Fibroblast of skin of right quadriceps (primary cell): ENCODE measurements at places on chromosomes 3 and 15.

GRCh38 chr15:77002954-77003912, 8.3 kb downstream of the PSTPIP1 start:
- no peak for DNase-seq

GRCh38 chr3:46946856-46947545, 29.5 kb downstream of the CCDC12 start:
- DNase-seq = no peak

DNA sequence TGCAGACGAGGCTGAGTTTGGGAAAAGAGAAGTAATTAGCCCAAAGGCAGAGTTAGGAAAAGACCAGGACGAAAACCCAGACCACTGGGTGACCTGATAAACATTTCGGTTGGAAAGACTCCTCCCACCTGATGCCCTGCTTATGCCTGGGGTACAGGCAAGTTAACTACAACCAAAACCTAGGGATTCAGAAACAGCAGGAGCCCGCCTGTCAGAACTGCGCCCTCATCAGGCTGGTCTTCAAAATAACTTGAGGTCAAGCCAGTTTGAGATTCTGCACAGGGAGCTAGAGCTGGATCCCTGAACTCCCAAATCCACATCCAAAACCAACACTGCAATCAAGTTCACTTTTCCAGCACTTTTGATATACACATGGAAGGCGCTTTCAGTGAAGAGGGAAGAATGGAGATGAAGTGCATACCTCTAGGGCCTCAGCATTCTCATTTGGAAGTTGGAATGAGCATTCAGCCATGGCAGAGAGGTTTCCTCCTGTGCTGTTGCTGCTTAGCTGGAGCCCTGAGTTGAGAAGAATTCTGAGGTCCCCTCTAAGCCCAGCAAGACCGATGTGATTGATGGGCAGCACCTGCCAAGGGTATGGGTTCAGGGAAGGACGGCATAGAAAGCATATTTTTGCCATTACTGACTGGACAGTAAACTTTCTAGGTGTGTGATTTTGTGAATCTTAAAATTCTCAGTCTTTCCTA, 11.6 kb downstream of the TSEN2 start:
- no peak for DNase-seq

DNA sequence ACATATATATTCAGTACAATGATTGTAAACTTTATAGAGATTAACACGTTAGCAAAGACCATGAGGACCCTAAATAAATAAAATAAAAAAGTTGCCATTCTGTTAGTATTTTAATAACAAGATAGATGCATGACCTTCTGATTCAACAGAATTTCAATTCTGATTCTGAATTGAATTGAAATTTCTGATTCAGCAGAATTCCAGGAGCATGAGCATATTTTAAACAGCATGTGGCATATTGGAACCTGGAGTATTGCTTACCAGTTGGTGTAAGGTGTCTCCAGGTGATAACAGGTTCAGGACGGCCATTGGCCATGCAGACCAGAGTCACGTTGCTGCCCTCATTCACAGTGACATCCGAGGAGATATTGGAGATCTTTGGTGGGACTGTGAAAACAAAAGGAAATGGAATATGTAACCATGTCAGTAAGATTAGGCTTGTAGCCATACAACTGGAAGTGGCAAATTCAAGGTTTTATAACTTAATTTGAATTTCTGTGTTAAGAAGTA, 396.0 kb downstream of the GAP43 start:
- DNase-seq = no peak

- peak; percentile 74 for DNase-seq
Measured at GRCh38 chr3:179323197-179324110, 623 bp downstream of the ZNF639 start.

DNA sequence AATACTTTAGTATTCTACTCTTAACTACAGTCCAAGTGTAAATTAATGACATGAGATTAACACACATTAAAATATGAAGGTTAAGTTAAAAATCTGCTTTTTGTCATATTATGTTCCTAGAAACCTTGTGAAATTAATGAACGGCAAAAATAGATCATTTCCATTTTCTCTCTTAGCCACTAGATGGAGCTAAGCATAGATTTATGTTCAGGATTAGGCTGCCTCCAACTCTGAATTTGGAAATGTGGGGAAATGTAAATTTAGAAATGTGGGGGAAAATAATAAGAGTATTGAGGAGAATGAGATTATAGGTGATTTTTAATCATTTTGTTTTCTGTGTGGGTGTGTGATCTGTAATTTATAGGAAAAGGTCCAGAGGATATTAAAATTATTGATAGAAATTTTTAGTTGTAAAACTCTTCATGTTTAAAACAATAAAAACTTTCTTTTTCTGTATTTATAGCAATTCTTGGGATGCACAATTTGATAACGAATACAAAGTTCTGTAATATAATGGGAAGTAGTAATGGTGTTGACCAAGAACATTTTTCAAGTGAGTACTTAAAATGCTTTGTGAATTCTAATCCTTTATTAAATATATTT, 59.2 kb downstream of the TMOD3 start:
- DNase-seq = no peak

DNA sequence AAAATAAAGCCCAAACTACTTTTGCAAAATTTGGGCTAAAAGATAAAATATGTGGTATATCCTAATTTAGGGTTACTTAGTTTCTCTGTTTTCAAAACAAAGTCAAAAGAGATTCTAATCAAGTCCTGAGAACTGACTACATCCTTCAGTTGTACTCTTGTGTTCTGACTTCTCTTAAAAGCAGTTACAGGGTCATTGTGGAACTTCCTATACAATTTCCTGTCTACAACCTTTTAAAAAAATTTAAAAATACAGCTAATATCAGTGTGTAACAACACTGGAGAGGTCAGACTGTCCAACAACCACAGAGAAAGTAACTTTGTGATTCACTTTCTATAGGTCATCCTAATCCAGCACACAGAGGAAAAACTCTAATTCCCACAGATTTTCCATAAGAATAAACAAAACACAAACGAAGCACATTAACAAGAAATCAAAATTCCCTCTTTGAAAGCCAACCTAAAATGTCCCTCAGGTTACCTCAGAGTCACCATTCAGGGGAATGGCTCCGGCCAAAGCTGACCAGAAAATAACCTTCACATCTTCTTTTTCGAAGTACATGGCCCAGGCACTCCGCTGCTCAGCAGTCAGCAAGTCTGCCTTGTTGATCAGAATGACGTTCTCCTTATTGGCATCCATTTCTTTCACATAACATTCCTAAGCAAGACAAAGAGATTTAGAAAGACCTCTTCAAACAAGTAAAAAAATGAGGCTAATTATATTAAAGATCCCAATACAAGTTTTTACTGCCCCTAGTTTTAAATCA, 13.3 kb downstream of the LSG1 start:
- no peak for DNase-seq

GRCh38 chr3:174132006-174132405, 727.1 kb upstream of the NAALADL2 start:
- no peak for DNase-seq

GRCh38 chr3:188326111-188326510, 172.2 kb downstream of the LPP start:
- DNase-seq = peak; percentile 44

DNA sequence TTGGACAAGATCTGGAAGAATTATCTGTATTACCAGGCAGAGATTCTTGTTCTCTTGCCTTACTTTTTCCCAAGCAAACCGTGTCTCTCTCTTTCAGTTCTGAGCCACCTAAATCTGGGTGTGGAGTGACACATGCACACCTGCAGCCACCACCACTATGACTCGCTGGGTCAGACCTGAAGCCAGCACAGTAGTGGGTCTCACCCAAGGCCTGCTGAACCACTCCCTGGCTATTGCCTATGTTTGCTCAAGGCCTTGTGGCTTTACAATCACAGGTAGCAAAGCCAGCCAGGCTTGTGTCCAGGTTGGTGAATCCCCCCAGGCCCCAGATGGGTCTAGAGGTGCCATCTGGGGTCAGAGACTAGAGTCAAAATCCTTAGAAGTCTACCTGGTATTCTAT, 28.7 kb upstream of the COPB2 start:
- no peak for DNase-seq

DNA sequence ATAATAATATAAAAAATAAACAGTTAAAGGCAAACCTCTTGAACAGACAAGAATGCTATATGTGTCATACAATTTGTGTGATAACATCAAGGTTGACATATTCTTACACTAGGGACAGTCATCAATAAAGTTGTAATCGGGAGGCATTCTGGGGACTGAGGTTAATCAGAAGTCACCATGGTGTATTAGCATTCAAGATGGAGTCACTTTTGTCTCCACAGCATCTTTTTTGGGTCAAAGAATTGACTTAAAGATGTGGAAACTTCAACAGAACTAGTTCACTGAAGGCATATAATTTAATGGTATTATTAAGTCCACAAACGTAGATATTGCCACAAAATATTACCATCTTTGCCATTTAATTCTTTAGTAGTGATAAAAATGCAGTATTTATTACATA, 625.6 kb upstream of the NAALADL2 start:
- DNase-seq = no peak

- DNase-seq = no peak
Measured at GRCh38 chr3:195823999-195824398, 12.3 kb upstream of the MUC4 start.

DNA sequence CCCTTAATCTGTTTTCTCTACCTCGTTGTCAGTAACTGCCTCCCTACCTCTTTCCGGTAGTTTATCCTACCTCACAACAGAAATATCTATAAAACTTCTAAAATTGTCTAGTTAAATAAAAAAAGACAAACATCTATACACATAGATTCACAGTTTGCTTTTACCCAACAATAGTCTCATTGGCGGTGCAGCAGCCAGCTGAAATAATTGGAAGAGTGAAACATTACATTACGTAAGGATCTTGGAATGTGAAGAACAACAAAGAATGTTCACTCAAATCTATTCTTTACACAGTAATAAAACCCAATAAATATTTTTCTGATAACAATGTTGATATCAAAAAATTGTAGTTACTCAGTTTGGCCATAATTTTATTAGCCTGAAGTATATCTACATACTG, 115.5 kb upstream of the ARPP21 start:
- DNase-seq = no peak

GRCh38 chr3:98680723-98681122, 82.4 kb upstream of the ST3GAL6 start:
- DNase-seq = peak; percentile 69

DNA sequence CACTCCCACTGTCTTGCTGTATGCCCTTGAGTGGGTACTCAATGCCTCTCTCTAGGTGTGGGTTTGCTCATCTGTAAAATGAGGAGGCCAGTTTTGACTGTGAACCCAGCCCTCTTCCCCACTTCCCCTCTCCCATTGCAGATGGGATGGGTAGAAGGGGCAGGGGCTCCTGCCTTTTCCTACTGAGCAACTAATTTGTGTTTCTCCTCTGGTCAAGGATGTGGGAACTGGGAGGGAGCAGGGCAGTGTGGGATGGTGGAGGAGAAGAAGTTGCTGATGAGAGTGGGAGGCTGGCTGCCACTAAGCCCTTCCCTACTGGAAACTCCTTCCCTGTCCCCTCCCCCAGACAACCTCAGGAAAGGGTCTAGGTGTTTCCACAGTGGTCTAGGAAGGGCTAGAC, 20.1 kb upstream of the ANKDD1A start:
- no peak for DNase-seq

- no peak for DNase-seq
Measured at GRCh38 chr15:46080016-46080415, 445.2 kb downstream of the SQOR start.

DNA sequence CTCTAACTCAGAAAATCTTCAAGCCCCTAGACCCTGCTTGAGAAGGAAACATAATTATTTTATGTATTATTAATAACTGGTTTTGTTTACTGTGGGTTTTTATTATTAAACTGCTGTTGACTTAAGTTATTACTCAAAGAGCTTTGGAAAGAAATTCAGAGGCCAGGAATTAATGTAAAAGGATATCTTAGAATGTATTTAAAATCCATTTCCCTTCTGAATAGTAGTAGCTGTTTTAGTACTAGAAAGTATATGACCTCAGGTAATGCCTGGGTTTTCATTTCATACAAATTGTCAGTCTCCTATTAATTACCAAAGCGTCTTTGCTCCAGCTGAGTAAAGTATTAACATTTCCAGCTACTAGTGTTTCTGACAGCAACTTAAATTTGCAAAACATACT, 223.1 kb downstream of the ITPR1 start:
- no peak for DNase-seq

DNA sequence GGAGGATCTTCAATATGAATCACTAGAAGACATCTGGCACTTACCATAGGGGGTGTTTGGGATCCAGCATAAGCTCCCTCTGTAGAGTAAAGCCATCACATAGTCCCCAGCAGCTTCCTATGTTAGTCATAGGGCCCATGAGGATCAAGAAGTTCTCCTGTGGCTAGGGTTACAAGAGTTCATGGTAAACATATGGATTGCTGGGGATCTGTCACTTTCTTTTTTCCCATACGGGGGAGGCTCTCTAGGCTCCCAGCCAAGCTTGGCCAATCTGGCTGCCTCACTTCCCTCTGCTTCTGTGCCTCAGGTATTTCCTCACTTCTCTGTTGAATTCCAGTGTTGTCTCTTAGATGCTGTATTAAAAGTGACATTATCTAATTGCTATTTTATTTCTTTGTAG, 597.9 kb downstream of the PDCD6IP start:
- no peak for DNase-seq

- no peak for DNase-seq
Measured at GRCh38 chr3:13192471-13193213, 119.4 kb upstream of the IQSEC1 start.
